ENCODE measurements at places on chromosomes 6 and 20. TPM values are rescaled to one million over a fixed set of nuclear protein-coding genes. Genes with fewer than 3 reads are reported as not detected.

DNA sequence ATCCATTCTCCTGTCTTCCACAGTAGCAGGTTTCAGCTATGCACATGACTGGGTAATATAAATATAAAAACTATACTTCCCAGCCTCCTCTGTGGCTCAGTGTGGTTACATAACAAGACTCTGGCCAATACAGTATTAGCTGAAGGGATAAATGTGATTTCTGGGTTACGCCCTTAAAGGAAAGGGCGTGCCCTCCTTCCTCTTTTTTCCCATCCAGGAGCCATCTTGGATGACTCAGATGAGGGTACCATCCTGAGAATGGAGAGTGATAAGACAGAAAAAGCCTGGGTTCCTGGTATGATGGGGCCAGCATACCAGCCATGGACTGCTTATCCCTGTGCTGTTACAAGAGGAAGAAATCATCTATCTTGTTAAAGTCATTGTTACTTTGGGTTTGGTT, 123.3 kb downstream of the NFATC2 start:
- DNase-seq = no peak

DNA sequence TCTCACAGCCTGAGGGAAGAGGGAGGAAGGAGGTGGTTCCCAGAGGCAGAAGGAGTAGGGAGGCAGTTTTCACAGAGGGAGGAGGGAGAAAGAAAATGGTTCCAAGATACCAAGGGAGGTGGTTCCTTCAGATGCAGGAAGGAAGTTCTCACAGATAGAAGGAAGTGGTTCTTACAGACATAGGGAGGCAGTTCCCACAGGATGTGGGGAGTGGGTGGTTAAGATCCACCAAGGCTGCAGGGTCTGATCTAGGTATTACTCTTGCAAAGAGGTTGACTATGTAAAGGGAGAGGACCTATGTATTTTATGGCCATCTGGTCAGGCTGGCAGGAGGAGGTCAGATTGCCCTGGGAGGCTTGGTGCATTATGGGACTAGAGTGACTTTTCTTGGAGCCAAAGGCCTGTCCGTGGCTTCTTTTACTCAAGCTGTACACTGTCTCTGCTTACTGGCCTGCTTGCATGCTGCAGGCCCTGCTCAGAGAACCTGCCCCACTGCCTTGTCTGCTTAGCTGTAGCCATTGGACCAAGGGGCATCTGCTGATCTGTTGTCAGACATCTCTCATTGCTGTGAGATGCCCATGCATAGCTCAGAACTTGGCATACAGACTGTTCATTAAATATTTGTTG, 283.7 kb downstream of the DHX35 start:
- no peak for DNase-seq

GRCh38 chr20:24704899-24705298, 235.5 kb downstream of the SYNDIG1 start:
- DNase-seq = no peak

DNA sequence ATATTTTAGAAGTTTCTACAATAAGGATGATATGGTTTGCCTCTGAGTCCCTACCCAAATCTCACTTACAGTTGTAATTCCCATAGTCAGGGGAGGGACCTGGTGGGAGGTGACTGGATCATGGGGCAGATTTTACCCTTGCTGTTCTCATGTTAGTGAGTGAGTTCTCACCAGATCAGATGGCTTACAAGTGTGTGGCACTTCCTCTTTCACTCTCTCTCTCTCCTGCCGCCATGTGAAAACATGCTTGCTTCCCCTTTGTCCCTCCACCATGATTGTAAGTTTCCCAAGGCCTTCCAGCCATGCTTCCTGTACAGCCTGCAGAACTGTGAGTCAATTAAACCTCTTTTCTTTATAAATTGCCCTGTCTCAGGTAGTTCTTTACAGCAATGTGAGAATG, 527.5 kb upstream of the ID4 start:
- DNase-seq = no peak

The BPIFB4 gene
- not detected for total RNA-seq

DNA sequence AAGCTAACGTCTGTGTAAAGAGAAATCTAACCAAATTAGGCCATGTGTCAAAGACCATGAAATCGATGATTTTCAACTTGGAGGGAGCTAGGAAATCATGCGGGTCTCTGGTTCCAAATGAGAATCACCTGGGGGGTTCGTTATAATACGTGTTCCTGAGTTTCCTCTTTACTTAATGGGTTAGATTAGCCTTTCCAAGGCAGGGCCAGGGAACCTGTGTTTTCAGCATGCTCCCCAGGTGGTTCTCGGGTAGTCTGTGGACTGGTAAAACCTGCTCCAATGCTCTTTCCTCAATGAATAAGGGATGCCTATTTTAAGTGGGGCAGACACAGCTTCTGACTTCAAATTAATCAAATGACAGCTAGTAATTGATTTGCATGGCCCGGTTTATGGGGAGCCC, 965 bp upstream of the HLA-DOA start:
- no peak for DNase-seq

DNA sequence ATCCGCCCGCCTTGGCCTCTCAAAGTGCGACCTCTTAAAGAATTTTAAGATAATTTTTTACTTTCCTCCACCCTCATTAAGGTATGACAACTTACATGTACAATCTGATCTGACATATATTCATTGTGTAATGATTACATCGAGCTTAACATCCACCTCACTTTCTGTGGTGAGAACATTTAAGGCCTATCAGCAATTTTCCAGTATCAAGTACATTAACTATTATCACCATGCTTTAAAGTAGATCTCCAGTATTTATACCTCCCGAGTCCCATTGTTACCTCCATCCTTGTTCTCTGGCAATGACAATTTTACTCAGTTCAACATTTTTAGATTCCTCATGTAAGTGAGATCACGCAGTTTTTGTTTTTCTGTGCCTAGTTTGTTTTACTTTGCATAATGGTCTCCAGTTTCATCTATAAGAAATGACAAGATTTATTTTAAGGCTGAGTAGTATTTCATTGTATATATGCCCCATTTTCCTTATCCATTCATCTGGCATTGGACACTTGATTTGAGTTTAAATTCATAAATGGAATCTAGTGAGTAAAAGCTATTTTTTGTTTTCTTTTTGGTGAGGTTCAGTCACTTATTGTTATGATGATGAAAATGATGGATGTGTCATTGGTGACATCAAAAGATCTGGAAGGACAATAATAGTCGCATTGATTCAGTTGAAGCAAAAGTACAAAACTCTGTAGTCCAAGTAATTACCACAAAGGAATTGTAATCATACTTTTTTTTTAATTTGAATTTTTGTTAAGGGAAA, 87.0 kb downstream of the OR2B2 start:
- no peak for DNase-seq

The SAPCD1 gene
- total RNA-seq = 2.4 TPM

The IRF4 gene
- 0.05 TPM for total RNA-seq

The SALL4 gene
- 0.68 TPM for total RNA-seq
